ENCODE measurements at places on chromosomes 5 and 9.

GRCh38 chr9:121684381-121685145, 33.1 kb downstream of the DAB2IP start:
- DNase-seq: no peak

GRCh38 chr9:6646293-6646636, 736 bp upstream of the GLDC start:
- DNase-seq: no peak

DNA sequence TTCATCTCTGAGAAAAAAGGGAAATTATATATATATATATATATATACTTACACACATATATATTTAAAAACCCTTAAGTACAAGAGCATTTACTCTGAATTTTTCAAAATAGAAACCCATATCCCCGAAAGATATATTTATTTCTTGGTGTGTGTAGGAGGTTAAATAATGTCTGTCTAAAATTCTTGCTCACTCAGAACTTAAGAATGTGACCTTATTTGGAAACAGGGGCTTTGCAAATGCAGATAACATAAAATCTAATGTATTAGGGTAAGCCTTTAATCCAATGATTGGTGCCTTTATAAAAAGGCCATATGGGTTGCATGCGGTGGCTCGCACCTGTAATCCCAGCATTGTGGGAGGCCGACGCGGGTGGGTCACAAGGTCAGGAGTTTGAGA, 517.3 kb upstream of the TLE4 start:
- DNase-seq: no peak

GRCh38 chr9:122219856-122220672, 8.7 kb downstream of the LHX6 start:
- no peak for DNase-seq

GRCh38 chr9:35407846-35408245, 82.1 kb upstream of the RUSC2 start:
- DNase-seq: no peak
